ENCODE measurements at places on chromosomes 3 and 15.

GRCh38 chr3:4587061-4587837 is 94.1 kb downstream of the ITPR1 start:
- no peak for DNase-seq

GRCh38 chr3:157263027-157263426 is 103.1 kb upstream of the CCNL1 start:
- DNase-seq: no peak

DNA sequence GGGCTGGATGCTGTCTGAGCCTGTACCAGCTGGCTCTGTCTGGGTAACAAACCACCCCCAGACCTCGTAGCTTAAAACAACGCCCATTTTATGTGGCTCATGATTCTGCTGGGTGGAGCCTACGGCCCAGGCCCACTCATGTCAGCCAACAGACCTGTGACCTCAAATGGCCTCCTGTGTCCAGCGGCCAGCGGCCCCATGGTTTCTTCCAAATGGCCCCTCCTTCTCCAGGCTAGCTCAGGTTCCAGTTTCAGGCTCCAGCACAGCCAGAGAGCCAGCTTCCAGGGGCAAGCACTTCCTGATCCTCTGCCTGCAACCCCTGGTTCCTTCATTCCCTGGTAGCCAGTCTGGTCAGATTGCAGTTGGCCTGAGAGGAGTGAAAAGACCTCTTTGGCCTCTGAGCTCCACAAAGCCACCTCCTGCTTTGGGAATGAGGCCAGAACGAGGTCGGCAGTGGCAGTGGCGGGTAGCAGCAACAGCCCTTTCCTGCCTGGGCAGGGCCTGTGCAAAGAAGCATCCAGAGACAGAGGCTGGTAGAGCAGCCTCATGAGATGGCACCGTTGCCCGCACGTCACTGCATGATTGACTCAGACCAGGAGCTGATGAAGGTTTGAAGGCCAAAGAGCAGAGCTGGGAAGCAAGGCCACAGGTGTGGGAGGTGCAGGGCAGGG is 21.0 kb upstream of the PLXNA1 start:
- DNase-seq: no peak

- no peak for DNase-seq
Measured at GRCh38 chr3:138297059-138297607, 32.5 kb downstream of the NME9 start.

DNA sequence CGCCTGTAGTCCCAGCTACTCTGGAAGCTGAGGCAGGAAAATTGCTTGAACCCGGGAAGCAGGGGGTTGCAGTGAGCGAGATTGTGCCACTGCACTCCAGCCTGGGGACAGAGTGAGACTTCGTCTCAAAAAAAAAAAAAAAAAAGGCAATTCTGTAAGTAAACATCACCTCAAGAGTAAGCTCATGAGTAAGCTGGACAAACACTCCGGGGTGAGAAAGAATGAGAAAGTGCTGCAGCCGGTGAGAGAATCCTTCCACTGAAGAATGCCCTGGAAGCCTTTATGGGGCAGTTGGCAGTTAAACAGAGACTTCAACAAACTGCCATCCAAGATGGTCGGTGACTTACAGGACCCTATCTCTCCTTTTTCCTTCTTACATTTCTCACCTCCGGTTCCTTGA is 47.5 kb downstream of the FEZF2 start:
- no peak for DNase-seq

GRCh38 chr3:37973246-37974054 is 17.1 kb upstream of the VILL start:
- DNase-seq: no peak

DNA sequence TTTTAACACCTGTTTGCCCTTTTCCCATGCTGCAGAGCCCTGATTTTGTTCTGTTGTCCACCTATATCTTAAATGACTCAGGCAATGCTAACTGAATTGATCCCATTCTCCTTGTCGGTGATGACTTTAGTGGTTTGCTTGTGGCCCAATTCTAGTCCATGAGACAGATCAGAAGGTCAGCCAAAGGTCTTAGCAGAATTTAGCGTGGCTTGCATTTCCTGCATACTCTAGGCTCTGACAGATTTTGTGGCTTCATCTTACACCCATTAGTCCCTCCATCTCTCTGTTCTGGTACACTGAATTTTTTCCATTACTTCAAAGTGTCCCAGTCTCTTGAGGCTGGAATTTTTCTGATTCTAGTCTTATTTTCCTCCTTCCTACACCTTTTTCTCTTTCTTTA is 161.9 kb downstream of the STAC start:
- DNase-seq: peak; percentile 30

DNA sequence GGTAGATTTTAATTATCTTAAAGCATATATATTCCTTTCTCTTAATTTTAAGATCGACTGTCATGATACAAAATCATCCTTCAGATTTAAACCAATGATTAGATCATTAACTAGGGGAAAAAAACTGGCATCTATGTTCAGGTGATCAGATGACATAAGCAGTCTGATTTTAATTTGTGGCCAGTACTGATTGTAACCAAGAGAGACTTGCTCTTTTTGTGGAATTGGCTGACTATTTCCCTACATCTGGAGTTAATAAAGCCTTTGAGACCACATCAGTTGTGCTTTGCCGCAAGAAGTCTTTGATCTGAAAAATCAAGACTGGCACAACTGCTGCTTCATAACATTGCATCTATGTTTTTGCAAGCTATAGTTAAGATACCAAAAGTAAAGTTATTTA is 148.4 kb upstream of the CGNL1 start:
- DNase-seq: no peak

DNA sequence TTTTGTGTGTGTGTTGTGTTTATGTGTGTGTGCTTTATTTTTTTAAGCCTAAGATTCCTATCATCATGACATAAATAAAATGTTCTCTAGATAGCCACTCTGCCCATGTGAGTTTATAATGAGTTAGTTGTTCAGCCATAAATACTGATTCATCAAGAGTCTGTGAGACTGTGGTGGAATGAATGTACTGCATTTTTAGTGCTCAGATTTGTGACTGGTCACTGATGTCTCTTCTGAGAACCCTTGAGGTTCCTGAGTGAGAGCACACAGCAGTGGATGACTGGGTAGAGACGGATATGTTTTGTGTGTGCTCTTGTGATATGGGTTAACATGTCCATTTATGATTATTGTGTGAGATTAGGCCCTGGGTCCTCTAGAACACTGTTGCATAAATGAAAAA is 51.2 kb downstream of the SETD5 start:
- no peak for DNase-seq

DNA sequence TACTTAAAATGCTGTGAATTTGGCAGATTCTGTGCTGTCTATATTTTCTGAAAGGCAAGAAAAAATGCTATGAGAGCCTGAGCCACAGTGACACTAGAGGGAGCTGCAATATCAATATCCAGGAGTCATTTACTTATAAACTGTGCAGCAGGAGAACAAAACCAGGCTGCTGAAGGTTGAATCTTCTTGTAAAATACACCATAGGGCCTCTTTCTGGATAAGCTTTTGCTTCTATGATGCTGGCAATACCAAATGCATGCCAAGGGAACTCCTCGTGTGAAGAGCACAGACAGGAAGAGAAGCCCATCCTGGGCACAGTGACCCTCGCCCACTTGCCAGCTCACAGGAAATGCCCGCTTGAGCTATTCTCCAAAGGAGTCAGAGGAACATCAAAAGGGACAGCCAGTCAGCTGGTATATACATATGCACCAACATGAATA is 48.0 kb upstream of the TSPAN3 start:
- peak; percentile 41 for DNase-seq

GRCh38 chr15:36921484-36922091 is 178.8 kb downstream of the MEIS2 start:
- DNase-seq: no peak

DNA sequence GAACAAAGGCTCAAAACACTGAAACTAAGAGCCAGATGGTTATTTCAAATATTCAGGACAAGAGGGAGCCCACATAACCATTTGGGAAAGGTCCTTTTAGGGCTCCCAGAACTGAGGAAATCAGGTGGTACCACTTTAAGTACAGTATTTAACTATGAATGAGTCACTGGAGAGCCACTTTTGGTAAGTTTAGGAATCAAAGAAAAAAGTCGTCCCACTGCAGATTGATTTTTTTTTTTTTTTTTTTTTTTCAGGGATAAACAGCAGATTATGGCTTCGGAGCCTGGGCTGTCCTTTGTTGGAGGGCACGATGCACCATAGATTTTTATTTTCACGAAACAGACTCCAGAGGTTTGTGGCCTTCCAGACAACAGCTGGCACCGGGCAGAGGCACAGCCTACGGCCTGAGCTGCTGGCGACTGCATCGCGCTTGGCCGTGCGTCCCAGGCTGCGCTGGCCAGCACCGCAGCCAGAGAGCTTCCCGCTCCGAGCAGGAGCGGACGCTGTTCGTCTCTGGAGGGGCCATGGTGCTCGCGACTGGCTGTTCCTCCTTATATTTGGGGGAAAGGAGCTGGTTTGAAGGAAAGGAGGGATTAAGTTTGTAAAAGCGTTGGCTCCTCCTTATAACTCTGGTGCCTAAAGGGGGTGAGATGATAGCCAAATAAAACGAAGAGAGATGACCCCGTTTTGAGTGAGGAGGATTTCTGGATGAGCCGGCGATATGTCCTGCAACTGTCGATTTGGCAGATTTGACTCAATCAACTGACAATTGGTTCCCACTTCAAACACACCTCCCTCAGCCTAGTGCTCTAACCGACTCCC is 152.9 kb upstream of the GOLIM4 start:
- no peak for DNase-seq

DNA sequence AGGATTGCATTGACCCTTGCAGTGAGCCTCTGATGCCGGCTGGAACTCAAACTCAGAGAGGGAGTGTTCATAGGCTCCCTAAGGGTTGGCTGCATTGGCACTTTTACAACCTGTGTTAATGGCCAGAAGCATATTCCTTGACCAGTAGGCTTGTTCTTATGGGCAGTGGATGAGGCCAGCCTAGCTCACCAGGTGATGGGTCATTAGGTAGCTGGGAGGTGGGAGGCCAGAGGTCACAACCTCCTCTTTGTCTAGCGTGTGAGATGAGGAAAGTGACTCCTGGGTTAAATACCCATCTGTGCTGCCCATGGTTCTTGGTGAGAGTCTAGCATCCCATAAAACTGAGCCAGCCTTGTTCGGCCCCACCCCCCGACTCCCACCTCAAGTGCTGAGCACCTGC is 275.7 kb upstream of the CTNNB1 start:
- no peak for DNase-seq

- no peak for DNase-seq
Measured at GRCh38 chr3:183538486-183538885, 17.0 kb downstream of the KLHL6 start.

GRCh38 chr3:146547235-146547835 is 2.9 kb upstream of the PLSCR1 start:
- DNase-seq: no peak

Data from GM04504 (cell line).